Coronary artery (tissue), 2 donors: ENCODE measurements at places on chromosomes 12 and 14.

GRCh38 chr12:109473006-109473405 lies 4.1 kb downstream of the KCTD10 start:
- no peak for DNase-seq

DNA sequence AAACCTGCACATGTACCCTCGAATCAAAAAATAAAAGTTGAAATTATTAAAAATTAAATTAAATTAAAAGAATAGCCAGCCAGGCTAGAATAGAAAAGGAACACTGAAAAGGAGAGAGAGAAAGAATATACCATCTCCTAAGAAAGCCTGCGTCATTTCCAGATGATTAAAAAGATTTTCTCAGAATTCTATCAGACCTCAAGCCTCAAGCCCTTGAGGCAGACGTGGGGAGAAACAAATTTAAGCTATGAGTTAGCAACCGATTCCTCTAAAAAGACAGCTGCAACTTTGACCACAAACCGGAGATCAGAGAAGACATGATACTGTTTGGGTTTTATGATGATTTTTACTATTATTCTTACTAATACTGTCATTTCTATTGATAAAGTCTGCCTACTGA lies 138.3 kb downstream of the KSR2 start:
- DNase-seq, result no peak

GRCh38 chr12:120012067-120012621 lies 23.1 kb downstream of the BICDL1 start:
- DNase-seq, result no peak

DNA sequence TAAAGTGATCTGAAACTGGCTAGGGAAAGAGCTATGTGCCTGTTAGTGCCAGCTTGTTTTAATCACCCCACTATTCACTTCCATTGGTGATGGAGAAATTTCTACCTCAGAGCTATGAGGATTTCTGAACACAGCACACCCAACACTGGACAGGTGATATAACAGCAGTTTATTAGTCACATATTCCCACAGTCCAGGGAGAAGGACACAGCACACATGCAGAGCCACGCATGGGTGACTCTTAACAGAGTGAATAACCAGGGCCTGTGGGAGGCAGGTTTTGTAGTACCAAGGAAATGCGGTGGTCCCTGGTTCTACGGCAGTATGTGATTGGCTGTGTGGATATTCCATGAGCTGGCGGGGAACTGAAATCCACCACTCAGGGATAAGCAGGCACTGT lies 455.1 kb downstream of the BTG1 start:
- DNase-seq, result no peak

GRCh38 chr12:25985316-25986175 lies 27.1 kb downstream of the RASSF8 start:
- no peak for DNase-seq

DNA sequence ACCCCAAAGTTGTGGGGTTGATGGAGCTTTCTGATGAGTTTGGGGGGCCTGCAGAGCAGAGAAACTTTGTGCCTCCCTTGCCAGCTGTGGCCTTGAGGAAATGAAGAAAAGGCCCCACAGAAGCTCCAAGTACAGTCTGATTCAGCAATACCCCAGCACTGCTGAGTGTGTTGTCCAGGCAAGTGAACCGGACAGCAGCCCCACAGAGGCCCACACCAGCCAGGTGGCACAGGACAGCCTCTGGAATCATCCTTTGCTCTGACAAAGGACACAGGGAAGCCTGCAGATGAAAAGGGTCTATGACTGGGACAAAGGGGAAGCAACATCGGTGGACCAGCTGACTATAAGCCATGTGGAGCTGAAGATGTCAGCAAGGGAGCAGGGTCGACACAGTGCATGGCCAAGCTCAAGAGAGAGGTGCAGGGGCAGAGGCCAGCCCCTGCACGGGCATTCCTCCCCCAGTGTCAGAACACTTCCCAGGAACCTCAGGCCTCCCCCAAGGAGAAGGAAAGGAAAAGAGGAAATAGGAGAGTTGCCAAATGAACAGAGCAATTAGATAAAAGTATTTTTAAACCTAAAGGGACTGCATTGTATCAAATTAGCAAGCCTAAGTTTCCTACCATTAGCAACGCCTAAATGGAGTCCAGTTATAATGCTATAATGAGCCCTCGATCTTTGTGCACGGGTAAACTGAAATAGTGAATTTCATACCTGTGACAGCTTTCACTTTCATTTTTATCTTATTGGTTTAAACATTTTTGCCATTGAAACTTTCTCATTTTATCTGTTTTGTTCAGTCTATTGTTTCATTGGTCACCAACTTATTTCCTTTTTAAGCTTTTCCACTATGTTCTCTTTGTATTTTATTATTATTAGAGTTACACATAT lies 46.3 kb upstream of the PTGDR start:
- no peak for DNase-seq

DNA sequence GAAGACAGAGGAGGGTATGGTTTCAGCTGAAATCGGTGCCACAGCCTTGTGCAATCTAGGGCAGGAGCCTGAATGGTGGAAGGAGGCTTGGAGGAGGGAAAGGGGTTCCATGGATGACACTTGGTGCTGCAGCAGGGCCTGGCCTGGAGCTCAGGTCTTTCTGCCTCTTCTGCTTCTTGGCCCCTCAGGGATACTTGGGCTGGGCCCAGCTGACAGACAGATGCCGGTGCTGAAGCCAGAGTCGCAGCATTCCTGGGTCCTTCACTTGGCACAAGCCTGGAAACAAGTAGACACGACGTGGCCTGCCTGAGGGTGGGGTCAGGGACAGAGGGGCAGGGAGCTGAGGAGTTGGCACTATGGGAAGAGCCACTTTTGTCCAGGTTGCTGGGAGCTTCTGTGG lies 4.4 kb upstream of the PLEKHD1 start:
- no peak for DNase-seq

DNA sequence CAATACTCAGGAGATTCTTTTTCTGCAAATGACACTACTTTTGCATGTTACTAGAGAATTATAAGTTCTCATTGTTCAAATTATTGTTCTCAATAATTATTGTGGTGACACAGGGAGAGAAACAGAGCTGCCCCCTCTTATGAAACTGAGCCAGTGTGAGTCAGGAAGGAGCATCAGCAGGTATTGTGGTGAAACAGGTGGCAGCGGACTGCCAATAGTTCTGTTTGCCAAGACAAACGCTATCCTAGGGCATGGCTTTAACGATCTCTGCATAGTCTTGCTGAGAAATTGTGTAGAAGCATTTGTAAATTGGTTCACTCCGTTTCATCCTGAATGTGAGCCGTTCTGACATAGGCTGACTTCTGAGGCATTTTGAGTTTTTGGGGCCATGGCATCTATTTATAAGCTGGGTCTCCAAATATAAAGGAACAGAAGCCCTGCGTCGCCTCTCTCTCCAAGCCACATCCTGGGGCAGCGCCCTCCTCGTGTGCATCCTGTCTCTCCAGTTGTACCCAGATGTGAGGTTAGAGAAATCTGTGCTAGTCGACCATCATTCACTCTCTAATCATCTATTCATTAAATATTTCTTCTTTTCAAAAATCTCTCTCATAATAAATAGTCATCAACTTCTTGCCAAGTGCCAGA lies 15.8 kb upstream of the PPP4R4 start:
- DNase-seq, result no peak

- DNase-seq, result no peak
Measured at GRCh38 chr12:132139912-132140311, 4.2 kb downstream of the DDX51 start.

- DNase-seq, result no peak
Measured at GRCh38 chr14:20468764-20469241, 403 bp upstream of the PNP start.

DNA sequence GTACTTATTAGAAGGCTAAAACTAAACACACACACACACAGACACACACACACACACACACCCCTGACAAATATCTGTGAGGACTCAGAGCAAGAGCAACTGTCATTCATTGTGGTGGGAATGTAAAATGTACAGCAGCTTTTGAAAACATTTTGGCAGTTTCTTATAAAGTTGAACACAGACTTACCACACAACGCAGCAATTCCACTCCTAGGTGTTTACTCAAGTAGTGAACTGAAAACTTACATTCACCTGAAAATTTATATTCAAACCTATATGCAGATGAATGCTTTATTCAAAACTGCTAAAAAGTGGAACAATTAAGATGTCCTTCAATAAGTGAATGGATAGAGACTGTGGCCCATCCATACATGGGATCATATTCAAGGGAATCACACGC lies 18.6 kb downstream of the ZNF605 start:
- DNase-seq, result no peak

DNA sequence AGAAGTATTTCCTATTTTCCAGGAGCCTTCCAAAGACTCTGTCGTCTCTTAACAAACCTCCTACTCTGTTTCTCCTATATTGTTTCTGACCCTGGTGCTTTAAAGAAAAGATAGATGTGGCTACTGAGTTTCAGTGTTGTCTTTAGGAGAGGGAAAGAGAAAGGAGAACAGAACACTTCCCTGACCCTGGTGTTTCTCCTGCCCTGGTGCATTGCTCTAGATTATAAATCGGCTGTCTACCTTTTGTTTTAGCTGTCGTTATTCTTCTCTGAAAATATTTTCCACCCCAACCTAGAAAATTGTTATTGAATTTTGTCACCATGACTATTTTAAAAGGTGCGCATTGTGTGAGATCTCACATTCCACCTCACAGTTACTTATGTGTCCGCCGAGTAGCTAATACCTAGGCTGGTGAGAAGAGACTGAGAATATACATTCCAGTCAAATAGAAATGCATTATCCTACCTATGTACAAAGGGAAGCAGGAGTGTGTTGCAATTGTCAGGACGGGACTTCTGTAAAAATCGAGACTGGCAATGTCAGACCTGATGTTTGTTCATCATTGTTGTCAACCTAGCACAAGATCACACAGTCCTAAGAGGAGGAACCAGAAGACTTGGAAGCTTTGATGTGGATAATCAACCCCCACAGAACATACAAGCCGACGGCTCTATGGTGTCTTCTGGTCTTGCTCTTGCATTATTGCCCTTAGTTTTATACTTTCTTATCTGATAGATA lies 108.7 kb upstream of the SLC38A4 start:
- no peak for DNase-seq

- no peak for DNase-seq
Measured at GRCh38 chr12:116689979-116690744, 47.7 kb downstream of the SPRING1 start.

GRCh38 chr12:93638954-93639353 lies 38.2 kb upstream of the CRADD start:
- DNase-seq, result no peak

DNA sequence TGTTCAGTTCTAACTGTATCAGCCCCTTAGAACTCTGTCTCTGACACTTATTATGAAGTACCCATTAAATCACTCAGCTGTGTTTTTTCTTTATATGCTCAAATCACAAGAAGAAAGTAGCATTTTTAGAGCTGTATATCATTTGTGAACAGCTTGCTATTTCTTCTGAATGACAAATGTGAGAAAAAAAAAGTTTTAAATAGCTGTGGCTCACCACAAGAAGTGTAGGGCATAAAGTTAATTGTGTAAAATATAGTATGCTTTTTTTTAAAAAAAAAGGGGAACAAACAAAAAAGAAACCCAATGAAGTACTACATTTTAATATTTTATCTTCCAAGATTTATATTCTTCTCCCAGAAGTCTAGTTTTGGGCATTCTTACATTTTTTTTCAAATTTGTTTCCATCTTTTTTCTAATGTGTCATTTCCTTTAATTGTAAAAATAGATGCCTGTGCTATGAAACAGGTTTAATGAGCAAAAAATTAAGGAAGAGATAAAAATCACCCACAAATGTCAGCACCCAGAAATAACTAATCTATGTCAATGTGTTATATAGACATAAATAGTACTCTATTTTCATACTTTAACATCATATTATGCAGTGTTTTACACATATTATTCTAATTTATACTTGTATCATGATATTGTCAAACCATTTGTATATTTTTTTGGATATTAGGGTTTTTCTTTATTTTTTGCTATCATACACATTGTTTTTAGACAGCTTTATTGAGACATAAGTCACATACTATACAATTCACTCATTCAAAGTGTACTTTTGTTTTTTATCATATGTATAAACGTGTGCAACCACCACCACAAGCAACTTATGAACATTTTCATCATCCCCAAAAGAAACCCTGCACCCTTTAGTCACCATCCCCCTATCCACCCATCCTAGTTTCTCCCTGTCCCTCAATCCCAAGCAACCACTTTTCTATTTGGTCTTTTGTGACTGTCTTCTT lies 22.4 kb upstream of the LRRK2 start:
- no peak for DNase-seq

DNA sequence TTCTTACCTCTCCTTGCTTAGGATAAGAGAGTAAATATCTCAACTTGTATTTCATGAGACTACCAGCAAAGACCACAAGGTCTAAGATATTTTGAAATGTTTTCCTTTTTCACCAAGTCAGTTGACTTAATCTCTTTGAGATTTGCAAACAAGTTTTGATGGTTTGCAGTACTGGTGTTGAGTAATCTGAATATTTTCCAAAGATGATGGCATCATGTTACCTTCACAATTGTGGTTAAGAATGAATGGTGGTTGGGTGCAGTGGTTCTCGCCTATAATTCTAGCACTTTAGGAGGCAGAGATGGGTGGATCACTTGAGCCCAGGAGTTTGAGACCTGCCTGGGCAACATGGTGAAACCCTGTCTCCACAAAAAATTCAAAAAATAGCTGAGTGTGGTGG lies 225.7 kb downstream of the TMTC2 start:
- DNase-seq, result no peak

DNA sequence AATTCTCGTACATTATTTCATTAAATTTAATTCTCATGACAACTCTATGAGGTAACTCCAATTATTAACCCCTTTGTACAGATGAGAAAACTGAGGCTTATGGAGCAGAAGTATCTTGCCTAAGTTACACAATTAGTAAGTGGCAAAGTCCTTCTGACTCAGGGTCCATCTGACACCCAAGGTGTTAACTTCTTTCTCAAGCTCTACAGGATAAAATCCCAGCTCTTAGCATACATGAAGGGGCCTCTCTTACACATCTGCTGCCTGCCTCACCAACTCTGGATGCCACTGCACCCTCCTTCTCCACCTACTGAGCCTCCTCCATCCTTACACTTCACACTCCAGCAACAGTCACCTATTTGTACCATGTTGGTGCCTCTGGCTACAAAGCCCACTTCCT lies 4.3 kb upstream of the KRT72 start:
- no peak for DNase-seq

DNA sequence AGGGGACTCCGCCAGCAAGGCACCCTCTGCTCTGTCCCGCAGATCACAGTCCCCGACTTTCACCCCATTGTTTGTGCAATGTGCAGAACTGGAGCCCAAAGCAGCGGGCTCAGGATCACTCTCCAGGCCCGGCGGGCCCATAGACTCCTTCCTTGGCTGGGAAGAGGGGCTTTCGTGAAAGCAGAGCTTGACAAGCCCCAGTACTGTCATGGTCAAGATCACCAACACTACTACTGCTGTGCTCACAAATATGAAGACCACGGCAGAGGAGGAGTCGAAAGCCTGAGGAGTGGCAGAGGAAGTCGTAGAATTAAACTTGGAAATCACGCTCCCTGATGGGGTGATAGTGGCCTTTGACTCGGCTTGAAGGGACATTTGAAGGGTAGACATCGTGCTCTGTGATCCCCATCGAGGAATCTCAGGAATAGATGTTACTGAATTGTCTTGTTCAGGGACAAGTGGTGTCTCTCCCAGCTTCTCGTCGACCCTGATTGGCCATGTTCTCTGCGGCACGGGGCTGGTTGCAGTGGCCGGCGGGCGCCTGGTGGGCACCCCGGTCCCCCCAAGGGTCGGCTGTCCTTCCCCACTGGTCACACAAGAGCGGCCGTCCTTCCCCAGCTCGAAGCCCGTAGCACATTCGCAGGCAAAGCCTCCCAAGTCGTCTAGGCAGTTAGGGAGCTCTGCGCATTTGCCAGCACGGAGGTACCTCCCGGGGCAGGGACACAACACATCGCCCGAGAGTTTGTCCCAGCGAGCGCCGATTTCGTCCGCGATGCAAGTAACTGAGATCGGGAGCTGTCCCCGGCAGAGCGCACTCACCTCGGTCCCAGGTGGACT lies 1.1 kb downstream of the CLEC14A start:
- no peak for DNase-seq
